ENCODE measurements at places on chromosomes 6 and 20. TPM values are rescaled to one million over a fixed set of nuclear protein-coding genes. Genes with fewer than 3 reads are reported as not detected.

- peak; percentile 80 for DNase-seq
Observed at GRCh38 chr6:3748208-3749066, 3.1 kb downstream of the PXDC1 start.

- DNase-seq, result no peak
Observed at GRCh38 chr6:437037-437392, 45.5 kb downstream of the IRF4 start.

DNA sequence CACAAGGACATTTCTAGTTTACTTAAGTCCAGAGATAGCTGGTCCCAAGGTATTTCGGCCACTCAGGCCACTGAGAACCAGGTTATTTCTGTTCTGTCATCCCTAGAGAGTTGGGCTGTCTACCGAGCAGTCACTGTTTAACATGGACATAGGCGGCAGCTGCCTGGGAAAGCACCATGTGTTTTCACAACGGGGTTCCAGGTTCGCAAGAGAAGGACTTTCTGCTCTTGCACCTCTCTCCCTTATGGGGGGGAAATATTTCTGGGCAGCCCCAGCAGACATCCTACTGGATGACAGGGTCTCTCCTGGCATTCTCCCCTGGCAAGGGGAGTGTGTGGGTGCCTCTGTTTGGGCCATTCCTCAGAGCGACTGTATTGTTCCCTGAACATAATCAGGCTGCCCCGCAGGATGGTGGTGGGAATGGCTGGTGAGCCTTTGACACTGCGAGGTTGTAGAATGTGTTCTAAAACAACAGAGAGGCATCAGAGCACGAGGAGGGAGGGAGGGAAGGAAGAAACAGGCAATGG, 64.4 kb upstream of the DUSP22 start:
- no peak for DNase-seq

The COL21A1 gene
- 0.39 TPM for total RNA-seq

The PAK5 gene
- total RNA-seq, result not detected

The CGA gene
- not detected for total RNA-seq

DNA sequence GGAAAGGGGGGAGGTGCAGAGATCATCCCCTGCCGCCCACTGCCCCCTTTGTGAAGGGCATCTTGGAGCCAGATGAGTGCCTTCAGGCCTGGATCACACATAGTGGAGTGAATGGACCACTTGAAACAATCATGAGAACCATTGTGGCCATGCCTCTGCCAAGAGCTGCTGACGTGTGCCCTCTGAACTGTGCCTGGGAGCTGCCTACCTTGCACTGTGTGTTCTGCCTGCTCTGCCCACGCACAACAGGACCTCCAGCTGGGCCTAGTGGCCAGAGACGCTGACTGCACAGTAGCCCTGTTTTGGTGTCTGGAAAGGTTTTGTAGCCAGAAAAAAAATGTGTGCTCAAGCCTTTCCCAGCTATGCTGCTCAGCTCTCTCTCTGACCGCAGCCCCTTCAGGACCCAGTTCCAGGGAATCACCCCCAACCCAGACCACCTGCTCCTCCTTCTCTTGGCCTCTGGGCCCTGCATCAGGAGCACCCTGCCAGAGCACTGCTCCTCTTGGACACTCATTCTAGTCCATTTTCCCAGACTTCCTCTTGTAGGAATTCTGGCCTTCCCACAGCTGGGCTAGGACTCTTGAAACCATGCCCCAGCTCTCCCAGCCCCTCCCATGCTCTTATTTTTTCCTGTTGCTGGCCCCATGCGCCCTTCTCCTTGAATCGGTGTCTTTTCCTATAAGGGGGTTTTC, 1.6 kb upstream of the ADIG start:
- no peak for DNase-seq

The ZC2HC1B gene
- total RNA-seq, result not detected

- no peak for DNase-seq
Observed at GRCh38 chr6:29491574-29491973, 3.8 kb upstream of the MAS1L start.

DNA sequence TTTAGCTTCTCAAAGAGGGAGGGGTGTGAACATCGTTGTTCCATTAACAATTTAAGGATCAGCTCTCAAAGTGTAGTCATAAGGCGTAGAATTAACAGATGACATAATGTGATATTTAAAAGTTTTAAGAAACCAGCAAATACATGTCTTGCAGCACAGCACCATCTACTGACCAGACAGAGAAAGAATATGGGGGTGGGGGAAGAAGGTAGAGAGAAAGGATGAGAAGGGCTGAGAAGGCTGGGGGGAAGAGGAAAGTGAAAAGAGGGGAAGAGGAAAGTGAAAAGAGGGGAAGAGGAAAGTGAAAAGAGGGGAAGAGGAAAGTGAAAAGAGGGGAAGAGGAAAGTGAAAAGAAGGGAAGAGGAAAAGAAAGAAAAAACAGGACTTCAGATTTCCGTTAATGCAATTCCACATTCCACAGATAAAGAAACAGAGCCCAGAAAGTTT, 80.9 kb downstream of the HAO1 start:
- peak; percentile 78 for DNase-seq

The GPR63 gene
- 0.29 TPM for total RNA-seq

GRCh38 chr6:131281471-131282270, 146.4 kb downstream of the AKAP7 start:
- no peak for DNase-seq

DNA sequence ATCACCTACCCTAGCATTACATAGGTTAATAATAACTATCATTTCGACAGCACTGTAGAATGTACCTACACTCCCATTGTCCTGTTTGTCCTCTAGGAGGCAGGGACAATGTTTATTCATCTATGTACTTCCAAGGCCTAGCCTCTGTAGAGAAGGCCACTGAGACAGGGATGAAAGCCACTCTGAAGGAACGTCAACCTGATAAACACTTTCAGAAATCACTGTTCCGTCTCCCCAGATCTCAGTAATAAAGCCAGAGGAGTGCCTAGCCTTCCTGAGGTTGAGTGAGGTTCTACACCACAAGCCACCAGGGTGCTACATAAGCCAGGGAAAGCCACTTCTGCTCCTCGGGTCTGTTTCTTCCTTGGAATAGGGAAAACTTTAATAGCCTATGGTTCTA, 44.8 kb downstream of the POPDC3 start:
- peak; percentile 56 for DNase-seq

Data from RPMI7951 (cell line).